ENCODE measurements at places on chromosomes 13 and 19.

DNA sequence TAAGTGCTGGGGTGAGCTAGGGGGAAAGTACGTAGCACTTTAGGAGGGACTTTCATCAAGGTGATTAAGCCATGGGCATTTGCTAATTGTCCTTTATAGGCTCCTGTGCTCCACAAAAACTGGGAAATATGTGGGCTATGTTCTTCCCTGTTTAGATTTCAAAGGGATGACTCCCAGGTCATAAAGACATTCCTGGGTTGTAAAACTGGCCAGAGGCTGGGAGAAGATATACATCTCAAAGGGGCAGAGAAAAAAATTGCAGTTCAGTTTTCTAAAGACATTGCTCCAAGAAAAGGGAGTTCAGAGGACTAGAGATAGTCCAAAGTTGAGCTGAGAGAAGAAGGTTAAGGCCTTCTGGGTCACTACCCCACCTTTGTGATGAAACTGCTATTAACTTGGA, 204.8 kb downstream of the MYO16 start:
- DNase-seq = no peak

DNA sequence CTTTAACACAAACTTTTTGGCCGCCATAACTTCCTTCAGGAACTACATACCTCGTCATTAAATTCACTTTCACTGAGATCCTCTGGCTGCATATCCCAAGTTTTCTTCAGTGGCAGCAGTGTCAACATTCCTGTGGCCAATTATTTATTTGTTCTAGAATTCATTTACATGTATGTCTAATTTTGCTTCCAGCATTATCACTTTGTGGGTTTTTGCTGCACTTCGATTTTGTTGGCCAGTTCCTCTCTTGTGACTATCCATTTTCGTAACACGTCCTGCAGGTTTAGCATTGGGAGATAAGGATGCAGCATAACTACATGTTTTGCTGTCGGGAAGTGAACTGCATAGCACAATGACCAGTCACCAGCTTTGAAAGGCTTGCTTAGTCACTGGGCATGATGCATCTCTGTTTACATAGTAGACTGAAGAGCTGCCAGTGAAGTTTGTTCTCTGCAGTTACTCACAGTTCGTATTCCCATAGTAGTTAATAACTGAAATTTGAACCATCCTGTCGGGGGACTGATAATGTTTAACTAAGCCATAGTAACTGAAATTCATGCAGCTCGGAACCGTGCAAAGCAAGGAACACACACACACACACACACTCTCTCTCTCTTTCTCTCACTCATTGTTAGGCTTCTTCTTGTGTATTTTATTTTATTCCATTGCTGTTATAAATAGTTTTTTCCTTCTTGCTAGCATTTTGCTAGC, 28.3 kb downstream of the ZNF507 start:
- DNase-seq = no peak

DNA sequence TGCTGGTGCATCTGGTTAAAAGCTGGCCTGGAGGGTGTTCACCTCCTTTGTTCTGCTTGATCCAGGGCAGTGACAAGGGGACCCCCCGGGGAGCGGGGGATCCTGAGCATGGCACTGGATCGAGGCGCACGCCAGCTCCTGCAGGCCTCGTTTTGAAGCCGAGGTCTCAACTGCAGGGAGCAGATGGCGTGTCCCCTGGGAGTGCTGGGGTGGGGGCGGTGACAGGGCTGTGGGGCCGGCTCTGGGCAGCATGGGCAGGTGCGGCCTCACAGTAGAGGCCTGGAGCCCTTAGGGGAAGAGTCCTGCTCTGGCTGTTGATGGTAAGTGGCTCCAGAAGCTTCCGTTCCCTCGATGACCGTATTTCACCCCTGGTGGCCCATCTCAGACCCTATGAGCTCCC, 51.8 kb downstream of the CRTC1 start:
- DNase-seq = no peak

GRCh38 chr13:54165581-54166215, 1137.1 kb downstream of the OLFM4 start:
- no peak for DNase-seq

GRCh38 chr19:1220477-1220930, 14.9 kb downstream of the STK11 start:
- no peak for DNase-seq

GRCh38 chr19:12126707-12127106, 13.4 kb downstream of the ZNF20 start:
- no peak for DNase-seq

All from putamen (tissue), 1 donor.